ENCODE measurements at places on chromosomes 3 and 15.

GRCh38 chr3:141345528-141345927 is 22.8 kb upstream of the ZBTB38 start:
- no peak for DNase-seq

DNA sequence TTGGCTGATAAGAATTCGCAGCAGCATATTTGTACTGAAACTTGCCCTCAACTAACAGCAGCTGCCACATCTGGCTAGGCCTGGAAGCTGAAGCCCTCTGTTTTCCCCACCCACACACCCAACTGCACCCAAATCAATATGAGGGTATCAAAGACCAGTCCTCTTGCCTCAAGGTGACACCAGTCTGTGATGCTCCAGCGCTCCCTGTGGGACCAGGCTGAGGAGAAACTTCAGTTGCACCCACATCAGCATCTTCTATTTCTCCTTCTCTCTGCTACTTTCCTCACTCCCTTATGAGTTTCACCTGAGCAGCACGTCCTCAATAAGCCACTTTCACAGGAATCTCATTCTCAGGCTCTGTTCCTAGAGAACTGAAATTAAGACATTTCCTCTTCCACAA is 18.7 kb upstream of the GRAMD1C start:
- no peak for DNase-seq

GRCh38 chr3:4907643-4908432 is 71.4 kb upstream of the BHLHE40 start:
- no peak for DNase-seq

DNA sequence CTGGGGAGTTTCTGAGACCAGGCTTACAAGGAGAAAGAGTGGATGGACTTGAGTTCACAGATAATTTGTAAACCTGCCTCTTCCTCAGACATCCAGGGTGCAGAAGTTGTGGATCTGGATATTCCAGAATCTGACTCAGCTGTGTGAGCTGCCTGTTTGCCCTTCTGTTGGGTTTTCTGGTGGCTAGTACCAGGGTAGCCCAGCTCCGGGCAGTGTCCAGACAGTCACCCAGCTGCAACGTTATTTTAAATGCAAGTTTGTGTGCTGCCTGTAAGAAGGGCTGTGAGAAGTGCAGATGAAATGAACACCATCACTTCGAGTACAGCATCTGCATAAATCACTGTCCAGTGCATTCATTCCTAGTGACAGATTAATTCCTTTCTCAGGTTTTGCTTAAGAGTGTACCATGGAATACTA is 1053.0 kb downstream of the TUSC7 start:
- DNase-seq, result no peak

- no peak for DNase-seq
These were observed 18.8 kb upstream of the DGKG start for GRCh38 chr3:186380622-186381380.

GRCh38 chr3:34261001-34261385 is 462.6 kb downstream of the PDCD6IP start:
- DNase-seq, result no peak
